ENCODE measurements at places on chromosomes 2 and 18.

DNA sequence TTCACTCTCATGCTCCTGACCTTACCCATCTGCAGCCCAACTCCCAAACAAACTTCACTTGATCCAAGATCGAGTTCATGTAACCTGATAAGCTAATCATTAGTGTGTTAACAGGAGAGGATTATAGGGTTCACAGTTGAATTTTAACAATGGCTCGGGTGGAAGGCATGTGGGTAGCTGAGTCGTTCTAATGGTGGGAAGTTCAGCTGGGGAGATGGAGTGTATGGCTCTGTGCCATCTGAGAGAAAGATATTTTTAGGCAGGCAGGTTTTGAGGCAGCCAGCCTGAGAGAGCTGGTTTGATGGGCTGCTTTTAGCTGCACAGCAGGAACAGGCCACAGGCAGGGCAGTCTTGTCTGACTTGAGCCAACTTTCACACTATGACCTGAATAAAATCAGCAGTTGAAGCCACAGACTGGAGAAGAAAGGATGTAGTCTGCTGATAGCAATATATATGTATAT is 17.7 kb upstream of the NFE2L2 start:
- peak; percentile 65 for DNase-seq

DNA sequence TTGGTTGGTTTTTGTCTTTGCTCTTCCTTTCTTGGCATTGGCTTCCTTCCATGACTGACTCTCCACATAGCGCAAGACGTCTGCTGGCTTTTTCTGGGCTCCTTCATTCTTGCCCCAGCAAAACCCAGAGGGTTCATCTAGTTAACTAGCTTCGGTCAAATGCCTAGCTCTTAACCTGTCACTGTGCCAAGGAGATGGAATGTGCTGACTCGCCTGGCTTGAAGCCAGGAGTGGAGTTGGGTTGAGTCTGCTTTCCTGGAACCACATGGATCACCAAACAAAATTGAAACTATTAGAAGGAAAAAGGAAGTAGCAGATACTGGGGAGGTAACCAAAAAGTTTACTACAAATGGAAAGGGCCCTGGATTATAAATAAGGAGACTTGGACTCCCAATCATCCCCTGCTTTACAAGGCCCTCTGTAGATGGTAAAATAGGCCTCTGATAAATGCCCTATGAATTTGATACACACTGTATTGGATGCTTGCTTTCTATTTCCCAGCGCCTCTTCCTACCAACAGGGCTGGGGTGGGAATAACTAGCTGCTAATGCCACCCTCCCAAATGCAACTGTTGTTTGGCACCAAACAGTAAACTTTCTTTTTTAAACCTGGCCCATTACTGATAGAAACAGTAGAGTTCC is 11.3 kb downstream of the MALT1 start:
- DNase-seq, result peak; percentile 70

DNA sequence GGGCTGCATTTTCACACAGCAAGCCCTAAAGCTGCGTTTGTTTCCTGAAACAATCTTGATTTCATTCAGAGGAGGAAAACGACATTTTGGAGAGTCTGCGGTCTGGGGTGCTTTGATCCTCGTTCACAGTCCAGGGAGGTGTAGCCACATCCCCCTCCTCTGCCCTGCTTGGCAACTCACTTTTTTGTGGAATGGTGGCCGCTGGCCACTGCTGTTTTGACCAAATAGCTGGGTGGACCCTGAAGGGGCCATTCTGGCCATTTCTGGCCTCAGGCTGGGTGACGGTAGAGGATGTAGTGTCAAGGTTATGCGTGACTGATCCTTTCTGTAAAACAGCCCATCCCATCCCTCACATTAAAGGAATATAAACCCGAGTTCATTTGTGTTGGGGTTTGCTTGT is 62.2 kb downstream of the INPP4A start:
- no peak for DNase-seq

DNA sequence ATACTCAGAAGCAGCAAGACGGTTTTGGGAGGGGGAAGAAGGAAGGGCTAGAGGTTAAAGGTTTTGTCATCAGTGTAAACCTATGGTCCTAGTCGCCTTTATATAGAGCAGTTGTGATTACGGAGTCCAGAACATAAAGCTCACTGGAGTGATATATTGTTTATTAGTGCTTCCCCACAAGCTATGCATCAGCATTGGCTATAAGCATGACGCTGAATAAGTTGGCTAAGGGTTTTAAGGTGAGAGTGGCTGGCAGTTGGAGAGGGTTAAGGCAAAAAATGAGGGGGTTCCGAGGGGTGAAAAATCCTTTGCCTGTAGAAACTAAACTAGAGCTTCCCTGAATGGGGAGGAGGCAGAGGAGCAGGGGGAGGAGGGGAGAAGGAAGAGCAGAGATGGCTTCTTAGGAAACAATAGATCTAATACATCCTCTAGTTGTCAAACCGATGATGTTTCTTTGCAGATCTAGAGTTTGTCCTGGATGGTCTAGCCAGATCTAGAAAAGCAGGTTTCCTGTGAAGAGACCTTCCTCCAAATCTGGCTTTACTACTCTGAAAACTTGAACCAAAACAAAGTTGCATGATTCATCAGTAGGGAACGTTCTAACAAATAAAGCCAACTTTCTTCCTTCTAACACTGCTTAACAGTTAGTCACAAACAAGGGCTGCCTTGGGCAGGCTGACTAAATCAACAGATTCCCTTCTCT is 2.5 kb downstream of the KLF7 start:
- peak; percentile 77 for DNase-seq

DNA sequence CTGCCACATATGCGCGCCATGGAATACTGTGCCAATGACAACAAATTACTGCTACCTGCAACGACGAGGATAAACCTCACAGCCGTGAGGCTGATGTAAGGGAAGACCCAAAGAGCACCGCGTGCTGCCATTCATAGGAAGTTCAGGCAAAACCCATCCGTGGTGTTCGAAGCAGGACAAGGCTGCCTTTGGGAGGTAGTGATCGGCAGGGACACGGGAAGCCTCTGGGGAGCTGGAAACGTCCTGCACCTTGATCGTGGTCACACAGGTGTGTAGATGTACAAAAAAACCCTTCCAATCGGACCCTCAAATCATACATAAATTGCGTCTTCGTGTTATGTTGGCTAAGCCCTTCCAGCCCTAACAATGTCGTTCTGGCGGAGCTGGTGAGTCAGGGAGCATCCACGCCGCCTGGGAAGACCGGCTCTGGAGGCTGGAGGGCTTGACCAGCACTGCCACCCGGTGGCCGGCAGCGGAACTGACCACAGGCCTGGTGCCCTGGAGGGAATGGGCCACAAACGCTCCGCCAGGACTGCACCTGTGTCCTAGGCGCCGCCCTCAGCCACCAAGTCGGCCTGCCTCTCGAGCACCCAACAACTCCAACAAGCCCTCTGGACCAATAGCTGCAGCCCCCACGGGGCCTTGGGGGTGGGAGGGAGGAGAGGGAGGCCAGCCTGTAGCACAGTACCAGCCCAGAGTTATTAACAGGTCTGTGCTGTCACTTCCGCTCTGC is 4.1 kb upstream of the NEURL3 start:
- peak; percentile 90 for DNase-seq

- DNase-seq, result no peak
Observed at GRCh38 chr2:74739129-74739528, 85.1 kb downstream of the SEMA4F start.

- DNase-seq, result peak; percentile 12
Observed at GRCh38 chr2:56502616-56503015, 318.8 kb downstream of the CCDC85A start.

GRCh38 chr18:3649633-3650426 is 199.9 kb downstream of the TGIF1 start:
- DNase-seq, result no peak

GRCh38 chr18:67010919-67011318 is 407.0 kb upstream of the CDH19 start:
- no peak for DNase-seq

- peak; percentile 40 for DNase-seq
Observed at GRCh38 chr18:55510809-55511208, 77.2 kb downstream of the TCF4 start.

DNA sequence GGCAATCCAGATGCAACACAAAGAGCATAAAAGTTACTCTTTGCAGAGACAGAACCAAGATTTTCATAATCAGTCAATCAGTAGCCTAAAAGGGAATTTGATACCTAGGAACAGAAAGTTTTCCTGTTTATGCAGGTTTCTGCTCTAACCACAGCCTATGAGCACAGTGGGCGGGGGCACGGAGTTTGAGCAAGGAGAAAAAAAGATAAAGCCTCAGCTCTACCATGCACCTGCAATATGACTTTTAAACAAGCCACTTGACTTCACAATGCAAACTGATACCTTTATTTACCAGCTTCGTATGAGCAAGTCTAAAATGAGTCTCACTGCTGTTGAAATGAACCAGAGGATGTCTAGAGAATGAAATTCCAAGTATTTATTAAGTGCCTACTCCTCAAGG is 5.6 kb upstream of the LRATD1 start:
- no peak for DNase-seq

GRCh38 chr2:224973112-224974016 is 68.9 kb downstream of the DOCK10 start:
- peak; percentile 22 for DNase-seq

Measured in tongue (tissue), 3 donors.